ENCODE measurements at places on chromosomes 2 and 18.

DNA sequence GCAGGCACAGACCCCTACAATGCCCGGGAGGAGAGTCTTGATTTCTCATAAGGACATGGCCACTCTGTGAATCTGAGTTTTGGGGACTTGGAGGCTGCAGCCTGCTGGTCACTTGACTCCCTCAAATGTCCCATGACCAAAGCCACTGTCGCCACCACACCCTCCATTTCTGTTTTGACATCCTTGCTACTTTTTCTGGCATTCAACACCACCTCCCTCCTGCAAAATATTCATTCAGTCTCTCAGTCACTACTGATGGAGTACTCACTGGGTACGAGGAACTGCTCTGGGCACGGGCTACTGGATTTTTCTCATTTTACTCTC, 208.6 kb upstream of the HAAO start:
- DNase-seq: no peak

- no peak for DNase-seq
Measured at GRCh38 chr2:234259440-234259839, 208.9 kb downstream of the SPP2 start.

- no peak for DNase-seq
Measured at GRCh38 chr2:179787601-179788000, 73.8 kb downstream of the ZNF385B start.

GRCh38 chr2:126676221-126677175, 20.5 kb downstream of the GYPC start:
- DNase-seq: no peak

DNA sequence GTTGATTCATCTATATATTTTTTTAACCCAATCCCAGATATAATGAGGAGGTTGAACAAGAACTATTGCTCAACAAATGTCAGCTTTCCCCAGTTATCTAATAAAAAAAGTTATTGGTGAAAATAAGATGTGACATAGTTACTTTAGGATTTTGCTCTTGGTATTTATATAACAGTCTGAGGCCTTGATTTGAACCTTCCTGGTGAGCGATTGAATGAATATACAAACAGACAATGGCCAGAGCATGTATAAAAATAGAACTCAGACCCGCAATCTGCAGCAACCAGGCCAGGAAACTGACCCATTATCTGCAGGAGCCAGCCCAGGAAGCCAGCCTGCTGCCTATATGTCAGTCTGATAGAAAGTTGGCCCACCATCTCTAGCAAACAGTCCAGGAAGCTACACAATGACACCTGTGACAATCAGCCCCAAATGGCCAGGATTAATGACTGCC, 81.6 kb downstream of the HS6ST1 start:
- DNase-seq: no peak

- no peak for DNase-seq
Measured at GRCh38 chr18:39724652-39725051, 2159.1 kb upstream of the CELF4 start.

DNA sequence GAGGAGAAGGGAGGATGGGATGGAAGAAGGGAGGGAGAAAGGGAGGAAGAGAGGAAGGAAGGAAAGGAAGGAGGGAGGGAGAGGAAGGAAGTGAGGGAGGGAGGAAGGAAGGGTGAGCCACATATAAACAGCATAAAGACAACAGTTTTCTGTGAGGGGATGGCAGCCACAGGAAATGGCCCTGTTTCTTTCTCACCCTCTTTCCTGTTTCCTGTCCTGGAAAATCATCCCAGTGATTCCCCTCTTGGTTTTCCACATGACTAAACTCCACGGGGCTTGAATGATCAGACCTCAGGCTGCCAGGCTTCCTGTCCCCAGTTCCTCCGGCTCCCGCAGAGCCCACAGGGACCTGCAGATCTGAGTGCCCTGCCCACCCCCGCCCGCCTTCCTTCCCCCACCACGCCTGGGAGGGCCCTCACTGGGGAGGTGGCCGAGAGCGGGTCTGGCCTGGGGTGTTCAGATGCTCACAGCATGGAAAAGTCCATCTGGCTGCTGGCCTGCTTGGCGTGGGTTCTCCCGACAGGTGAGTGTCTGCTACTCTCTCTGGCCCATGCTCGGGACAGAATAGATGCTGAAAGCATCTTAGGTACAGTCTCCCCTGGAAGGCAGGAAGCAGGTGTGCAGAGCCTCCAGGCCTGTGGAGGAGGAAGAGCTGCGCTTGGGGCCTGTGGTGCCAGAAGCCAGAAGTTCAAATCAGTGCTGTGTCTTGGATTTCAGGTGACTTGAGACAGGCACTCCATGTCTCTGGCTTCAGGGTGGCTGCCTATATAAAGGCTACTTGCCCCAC, at the start of gene SIGLEC15:
Gene SIGLEC15 (plus strand): TSS at position 418 of the 787 bp plus-strand sequence. CDS start 54 bp downstream, at position 472.
- DNase-seq: no peak

GRCh38 chr18:582465-582864, 2.3 kb downstream of the CETN1 start:
- no peak for DNase-seq

GRCh38 chr2:74554820-74555531, 456 bp downstream of the DOK1 start:
- DNase-seq: peak; percentile 25

DNA sequence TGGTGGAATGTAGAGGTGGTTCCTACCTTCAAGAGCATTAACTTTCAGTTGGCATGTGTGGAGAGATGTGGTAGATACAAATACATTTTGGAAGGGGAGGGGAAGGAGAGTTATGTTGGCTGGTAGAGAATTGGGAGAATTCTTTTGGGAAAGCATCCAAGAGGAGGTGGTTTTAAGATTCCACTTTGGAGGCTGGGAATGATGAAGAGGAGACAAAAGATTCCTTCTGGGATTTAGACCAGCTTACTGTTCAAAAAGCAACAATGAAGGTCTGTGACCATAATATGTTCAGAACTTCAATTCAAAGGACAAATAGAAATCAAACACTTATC, 120.8 kb upstream of the FOSL2 start:
- no peak for DNase-seq

- DNase-seq: no peak
Measured at GRCh38 chr18:32934201-32934600, 161.4 kb upstream of the KLHL14 start.

DNA sequence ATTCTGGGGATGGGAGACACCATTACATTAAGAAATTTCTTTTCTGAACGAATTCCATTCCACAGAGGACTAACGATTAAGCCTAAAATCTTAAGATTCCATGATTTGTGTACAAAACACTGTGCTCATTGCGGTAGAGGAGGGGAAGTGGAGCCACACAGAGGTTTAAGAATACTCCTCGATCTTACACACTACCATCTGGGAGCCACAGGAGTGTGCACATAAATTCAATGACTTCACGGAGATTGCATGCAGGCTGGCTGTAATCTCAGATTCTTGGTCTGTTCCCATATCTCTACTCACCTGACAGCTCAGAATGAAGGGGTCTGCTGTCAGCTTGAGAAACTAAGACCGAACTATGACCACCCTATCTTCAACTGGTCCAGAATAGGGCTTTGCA, 762 bp downstream of the VPS4B start:
- DNase-seq: no peak

- no peak for DNase-seq
Measured at GRCh38 chr18:70037431-70038061, 89.9 kb upstream of the CD226 start.

DNA sequence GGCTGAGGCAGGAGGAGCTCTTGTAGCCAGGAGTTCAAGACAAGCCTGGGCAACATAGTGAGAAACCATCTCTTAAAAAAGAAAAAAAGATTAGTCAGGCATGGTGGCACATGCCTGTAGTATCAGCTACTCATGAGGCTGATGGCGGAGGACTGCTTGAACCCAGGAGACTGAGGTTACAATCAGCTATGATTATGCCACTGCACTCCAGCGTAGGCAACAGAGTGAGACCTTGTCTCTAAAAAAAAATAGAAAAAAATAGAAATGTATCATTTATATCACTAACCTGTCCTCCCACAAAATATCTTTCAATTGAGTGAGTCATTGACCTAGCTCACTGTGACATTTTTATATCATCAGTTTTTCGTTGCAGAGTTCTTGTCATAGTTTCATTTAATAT, 152.5 kb downstream of the DTNA start:
- DNase-seq: no peak

- no peak for DNase-seq
Measured at GRCh38 chr2:71689968-71690834, 236.8 kb downstream of the DYSF start.

DNA sequence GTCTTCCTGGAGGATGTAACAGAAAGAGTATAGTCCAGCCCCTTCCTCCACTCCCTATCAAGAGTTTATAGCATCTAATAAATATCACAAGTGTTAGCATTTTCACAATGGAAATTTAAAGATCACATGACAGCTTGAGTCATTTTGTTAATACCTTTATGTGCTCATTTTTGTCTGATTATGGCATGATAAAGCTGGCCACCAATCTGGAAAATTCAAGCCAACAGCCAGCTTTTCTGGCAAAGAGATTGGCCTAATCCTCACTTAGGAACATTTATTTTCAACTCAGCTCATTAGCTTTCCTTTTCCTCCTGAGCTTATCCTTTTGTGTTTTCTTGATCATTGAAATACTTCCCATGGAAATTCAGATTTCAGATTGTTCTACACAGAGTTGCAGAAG, 262.9 kb upstream of the RBMS1 start:
- no peak for DNase-seq

GRCh38 chr2:165648801-165649200, 145.2 kb downstream of the GALNT3 start:
- DNase-seq: no peak

- DNase-seq: no peak
Measured at GRCh38 chr2:41379496-41380221, 668.2 kb upstream of the PKDCC start.

DNA sequence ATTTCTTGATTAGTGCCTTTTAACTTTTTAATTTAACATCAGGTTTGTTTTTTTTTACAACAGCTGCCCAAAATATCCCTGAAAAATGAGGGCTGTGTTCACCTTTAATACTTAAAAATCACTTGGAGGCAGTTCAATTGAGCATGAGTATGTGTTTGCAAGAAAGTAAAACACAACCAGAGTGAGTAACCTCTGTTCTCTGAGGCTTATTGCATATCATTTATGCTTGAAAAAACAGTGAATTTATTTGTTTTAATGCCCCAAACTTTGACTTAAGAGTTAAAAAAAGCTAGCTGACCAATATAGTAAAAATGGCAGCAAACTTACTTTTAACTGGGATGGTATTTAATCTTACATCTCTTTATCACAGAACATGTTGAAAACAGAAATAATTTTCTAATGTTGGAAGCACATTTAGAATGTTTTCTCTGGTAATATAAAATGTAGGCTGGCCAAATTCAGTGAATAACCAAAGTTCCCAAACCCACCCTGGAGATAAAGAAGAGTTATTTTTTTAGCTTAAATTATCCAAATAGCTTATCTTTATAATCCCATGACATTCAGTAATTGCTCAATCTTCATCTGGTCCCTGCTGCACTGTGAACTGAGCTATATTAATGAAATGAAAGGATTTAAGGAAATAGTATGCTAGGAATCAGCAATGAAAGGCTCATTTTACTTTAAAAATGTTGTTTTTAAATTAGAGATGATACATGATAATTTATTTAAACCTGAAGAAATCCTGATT, 24.8 kb upstream of the EFEMP1 start:
- DNase-seq: no peak

DNA sequence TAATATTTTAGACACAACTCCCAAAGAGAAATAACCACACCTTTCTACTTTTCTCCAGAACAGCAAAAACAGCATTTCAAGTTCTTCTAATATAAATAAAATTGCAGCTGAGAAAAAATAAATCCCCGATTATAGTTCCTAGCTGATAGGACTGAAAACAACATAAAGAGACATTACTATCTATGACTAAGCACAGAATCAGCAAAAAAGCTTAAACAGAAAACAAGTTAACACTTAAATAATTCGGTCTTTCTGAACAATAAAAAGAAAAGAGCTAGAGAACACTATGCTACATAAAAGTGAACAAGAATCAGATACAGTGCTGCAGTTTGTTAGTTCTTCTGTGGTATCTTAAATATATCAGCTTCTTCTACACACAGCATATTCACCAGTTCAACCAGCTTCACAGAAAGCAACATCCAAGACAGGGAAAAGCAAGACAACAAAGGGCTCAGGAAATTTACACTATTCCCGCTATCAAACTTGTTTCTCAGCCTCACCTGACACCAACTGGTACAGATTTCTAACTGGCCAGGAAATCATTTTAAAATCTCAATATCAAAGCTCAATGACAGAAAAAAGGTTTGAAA, 28.6 kb downstream of the FEZ2 start:
- no peak for DNase-seq

GRCh38 chr2:61006486-61007105, 10.9 kb upstream of the PEX13 start:
- DNase-seq: no peak

- no peak for DNase-seq
Measured at GRCh38 chr2:162521871-162522650, 178.1 kb downstream of the GCA start.

DNA sequence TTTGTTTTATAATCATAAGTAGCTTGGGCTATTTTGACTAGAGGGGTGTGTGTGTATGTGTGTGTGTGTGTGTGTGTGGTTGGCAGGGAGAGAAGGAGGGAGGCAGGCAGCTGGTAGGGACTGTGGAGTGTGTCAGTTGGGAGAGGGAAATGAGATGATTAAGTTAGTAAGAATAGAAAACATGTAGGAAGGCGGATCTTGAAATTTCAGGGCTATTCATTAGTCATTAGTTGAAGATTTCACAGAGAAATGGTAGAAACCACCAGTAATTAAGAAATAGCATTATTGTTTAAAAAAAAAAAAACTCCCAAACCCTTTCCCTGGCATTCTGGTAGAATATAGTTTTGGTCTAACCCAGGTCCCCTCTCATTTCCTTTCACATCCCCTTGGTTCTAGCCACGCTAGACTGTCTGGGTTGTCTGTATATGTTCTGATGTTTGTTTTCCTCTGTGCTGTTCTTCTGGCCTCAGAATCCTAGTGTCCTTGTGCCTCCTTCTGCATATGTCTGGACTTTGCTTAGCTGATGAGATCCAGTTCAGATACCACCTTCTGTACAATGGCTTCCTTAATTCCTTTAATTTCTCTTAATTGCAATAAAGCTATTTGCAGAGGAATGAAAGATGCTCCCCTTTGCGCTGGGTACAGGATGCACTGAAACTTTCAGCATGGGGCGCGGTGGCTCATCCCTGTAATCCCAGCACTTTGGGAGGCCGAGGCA, 161.6 kb downstream of the NEDD4L start:
- no peak for DNase-seq

DNA sequence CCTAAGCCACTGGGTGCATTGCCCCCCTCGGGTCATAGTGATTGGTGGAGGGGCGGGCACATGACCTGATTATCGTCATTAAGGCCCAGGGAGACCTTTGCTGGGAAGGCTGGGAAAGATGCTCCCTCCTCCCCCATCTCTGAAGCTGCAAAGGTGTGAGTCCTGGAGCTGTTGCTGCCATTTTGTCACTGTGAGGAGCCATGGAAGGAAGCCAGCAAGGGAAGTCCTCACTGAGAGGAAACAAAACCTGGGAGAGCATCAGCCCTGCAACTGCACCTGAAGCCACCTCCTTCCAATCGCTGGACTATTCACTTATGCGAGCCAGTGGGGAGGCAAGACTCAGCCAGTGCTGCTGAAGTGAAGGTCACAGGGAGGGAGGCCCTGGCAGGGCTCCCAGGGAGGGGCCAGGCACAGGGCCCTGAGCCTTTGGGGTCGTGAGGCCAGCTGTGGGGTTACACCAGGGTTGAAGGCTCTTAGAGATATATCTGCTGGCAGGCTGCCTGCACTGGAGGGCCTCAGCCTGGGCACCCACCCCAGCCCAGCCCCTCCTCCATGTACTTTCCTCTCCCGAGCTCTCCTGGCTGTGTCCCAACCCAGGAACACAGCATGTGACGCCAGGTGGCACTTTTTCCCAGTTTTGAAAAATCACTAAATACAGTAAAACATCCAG, 10.7 kb upstream of the FAHD2A start:
- DNase-seq: no peak

All from stimulated activated CD8-positive, alpha-beta memory T cell treated with anti-CD3 and anti-CD28 coated beads, Interleukin-2, amount 100 ng/mL, for 1 hour (primary cell).